ENCODE measurements at places on chromosomes 7 and 10.

DNA sequence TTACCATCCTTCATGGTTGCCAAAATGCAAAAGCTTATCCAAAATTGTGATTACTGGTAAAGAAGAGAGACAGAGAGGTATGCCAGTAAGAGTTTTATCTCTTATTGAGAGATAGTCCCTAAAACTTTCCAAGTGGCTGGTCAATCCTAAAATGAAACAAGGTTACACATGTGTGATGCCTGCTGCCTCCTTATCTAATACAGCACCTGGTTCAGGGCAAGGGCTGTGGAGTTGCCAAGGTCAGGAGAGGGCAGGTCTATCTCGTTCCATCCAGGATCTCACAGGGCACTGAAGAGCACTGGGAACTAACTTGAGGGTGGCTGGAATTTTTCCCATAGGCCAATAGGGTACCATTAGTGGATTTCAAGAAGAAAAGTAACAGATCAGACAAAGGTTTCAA, 18.3 kb downstream of the VOPP1 start:
- no peak for DNase-seq

GRCh38 chr7:68963552-68963951, 634.7 kb upstream of the AUTS2 start:
- DNase-seq = no peak

GRCh38 chr10:107708981-107709380, 544.5 kb upstream of the SORCS1 start:
- DNase-seq = no peak

- no peak for DNase-seq
These were observed 102.5 kb downstream of the SND1 start for GRCh38 chr7:127754457-127754856.

GRCh38 chr10:99952799-99953198, 56.9 kb downstream of the DNMBP start:
- DNase-seq = no peak

GRCh38 chr7:92831716-92832533, 4.4 kb downstream of the CDK6 start:
- no peak for DNase-seq
